ENCODE measurements at places on chromosomes 12 and 14.

DNA sequence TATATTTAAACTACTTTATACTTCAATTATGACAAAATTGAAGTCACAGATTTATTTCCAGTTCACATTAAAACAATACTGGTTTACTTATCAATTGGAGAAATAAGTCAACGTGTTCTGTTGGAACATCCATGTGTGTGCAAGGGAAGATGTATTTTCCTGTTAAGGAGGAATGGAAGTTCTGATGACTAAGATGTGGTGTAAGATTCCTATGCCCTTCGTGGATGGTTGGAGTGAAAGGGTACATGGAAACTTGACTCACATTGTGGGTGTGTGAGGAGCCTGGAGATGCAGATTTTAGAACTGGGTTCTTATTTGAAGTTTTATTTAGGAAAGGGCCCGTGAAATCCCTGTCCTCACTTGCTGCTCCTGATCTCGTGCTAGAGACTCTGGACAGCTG, 95.3 kb downstream of the CATSPERB start:
- ATAC-seq: no peak

- ATAC-seq: no peak
Observed at GRCh38 chr14:102545461-102546265, 36.1 kb upstream of the ANKRD9 start.

DNA sequence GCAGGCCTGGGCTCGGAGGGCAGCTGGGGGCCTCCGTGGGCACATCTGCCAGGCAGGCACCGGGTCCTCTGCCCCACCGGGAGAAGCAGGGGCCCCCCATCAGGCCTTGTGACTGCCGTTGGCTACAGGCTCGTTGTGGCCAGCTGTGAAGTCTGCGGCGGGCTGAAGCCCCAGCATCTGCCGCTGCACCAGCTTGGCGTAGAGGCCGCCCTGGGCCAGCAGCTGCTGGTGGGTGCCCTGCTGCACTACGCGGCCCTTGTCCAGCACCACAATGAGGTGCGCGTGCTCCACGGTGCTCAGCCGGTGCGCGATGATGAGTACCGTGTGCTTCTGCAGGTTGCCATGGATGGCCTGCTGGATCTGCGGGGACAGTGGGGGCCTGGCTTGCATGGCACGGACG, 33.9 kb upstream of the VPS37B start:
- no peak for ATAC-seq

GRCh38 chr14:54857830-54858269, 44.8 kb downstream of the GCH1 start:
- peak; percentile 17 for ATAC-seq

DNA sequence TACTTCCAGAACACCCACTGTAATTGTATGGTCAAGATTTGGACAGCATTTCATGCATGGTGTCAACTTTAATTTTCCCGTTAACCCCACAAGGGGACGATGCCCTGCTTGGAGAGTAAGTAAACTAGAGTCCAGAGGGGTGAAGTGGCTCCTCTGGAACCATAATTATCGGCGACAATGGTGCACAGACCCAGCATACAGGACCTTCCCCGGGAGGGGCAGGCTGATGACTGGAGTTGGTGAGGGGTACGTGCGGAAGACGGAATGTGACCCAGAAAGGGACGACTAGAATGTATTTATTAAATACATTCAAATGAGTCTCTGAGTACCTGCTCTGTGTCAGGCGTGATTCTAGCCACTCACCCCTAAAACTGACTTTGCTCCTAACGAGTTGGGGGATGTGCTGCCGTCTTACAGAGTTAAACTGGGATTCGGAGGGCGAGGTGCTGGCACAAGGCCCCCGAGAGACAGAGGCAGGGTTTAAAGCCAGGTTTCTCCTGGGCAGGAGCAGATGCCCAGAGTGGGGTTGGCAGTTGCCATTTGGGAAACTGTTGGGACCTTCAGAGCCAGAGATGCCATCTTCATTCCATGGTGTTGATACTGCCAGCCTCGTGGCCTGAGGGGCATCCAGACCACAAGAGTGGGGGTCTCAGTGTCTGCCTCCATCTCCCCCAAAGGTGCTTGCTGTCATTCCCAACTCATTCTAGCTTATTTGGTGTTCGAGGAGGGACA, 10.9 kb downstream of the RTL1 start:
- no peak for ATAC-seq

GRCh38 chr12:128840862-128841468, 12.3 kb upstream of the GLT1D1 start:
- ATAC-seq: no peak

- no peak for ATAC-seq
Observed at GRCh38 chr14:24576182-24576581, at the start of gene CTSG. CTSG (minus strand) TSS chr14:24576250; CDS start chr14:24576223, 27 bp downstream.

- ATAC-seq: peak; percentile 47
Observed at GRCh38 chr12:57215668-57216013, 953 bp upstream of the NXPH4 start.

GRCh38 chr12:119544765-119545625, 48.6 kb upstream of the TMEM233 start:
- no peak for ATAC-seq

DNA sequence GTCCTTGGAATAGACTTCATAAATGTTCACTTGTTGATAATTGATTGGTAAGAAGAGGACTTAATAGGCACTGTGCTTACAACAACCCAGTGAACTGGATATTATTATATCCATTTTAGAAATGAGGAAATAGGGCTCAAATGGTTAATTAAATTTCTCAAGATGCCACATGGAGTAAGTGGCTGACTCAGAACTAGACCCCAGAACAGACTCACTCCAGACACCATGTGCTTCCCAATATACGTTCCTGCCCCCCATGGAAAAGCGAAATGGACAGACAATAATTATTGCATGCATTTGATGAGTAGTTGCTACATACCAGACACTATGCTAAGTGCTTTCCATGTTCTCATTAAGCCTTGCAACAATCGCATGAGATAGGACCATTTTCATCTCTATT, 895 bp upstream of the ANKS1B start:
- no peak for ATAC-seq

DNA sequence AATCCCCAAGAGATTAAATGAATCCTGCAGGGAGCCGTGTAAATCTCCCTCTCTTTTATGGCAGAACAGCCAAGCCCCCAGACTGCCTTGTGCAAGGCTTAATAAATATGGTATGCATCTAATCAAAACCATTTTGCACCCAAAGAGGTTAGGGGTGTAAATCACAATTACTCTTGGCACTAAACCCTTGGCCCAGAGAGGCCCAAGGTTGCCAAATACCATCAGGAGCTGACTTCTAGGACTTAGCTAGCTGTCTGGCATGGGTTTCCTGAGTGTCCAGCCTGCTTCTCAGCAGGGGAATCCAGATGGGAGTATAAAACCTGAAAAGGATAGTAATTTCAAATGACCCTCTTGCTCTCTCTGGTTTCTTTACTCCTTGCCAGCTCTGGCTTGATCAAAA, 610.4 kb downstream of the MED13L start:
- ATAC-seq: no peak

DNA sequence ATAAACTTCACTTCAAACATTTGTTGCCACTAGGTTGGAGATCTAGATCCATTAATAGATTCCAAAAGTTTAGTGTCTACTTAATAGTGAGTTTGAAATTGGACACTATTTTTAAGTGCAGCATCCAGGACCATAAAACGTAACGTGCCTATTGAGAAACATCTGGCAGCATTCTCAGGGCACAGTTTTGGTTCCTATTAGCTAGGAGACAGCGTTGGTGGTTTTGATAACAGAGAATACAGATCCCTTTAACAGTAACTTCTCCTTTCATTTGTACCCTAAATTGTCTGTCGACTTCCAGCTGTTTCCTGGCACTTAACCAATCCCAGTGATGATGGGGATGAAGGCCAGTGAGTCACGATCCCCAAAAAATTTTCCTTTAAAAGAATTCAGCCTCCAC, 25.8 kb downstream of the KCNK10 start:
- ATAC-seq: no peak

DNA sequence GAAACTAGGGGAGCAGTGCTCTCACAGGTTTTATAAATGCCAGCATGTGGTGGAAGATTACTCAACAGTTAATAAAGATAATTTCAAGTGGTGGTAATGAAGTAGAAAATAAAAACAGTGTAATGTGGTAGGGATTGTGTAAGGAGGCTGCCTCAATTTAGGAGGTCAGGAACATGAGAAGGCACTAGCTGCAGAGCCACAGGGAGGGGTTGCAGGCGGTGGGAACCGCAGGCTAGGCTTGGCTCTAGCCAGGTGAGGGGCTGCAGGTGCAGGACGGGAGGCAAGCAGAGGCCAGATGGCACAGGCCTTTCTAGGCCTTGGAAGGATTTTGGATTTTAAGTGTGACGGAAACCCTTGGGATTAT, 768 bp downstream of the METTL25 start:
- no peak for ATAC-seq

DNA sequence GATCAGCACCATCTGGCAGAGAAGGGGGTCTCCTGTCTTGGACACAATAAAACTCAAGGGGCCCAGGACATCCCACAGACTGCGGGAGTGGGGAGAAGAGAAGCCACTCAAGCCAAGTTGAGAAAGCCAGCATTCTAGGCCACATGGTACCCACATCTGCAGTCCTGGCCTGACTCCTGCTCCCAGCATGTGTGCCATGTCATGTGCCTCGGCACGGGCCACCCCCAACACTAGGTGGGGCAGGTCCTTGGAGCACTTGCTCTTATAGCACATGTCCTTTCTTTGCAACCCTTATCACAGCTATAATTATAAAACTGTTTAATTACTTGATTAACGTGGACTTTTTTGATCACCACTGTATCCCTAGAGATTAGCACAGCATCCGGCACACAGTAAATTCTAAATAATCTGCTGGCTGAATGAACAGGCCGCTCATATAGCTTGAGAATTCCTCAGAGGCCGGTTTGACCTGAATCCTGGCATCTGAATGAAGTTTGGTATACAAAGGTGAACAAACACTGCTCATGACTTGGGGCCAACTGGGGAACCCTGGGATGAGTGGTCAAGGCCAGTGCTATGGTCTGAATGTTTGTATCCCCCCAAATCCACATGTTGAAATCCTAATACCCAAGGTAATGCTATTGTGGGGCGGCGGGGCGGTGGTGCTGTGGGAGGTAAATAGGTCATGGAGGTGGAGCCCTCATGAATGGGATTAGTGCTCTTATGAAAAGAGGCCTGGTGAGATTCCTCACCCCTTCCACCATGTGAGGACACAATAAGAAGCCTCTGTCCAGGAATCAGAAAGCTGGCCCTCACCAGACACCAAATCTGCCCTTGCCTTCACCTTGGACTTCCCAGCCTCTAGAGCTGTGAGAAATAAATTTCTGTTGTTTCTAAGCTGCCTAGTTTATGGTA, 6.6 kb downstream of the NCKAP5L start:
- ATAC-seq: no peak

GRCh38 chr12:14946162-14946561, 7.8 kb upstream of the ERP27 start:
- no peak for ATAC-seq

DNA sequence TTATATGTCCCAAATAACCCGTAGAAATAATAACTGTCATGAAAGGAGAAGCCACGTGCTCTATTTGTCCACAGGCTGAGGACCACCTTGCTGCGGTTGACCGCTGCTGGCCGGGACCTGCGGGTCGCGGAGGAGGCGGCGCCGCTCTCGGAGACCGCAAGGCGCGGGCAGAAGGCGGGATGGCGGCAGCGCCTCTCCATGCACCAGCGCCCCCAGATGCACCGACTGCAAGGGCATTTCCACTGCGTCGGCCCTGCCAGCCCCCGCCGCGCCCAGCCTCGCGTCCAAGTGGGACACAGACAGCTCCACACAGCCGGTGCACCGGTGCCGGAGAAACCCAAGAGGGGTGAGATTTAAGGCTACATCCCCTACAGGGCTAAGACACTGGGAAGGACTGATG, 21.0 kb downstream of the RPGRIP1 start:
- ATAC-seq: peak; percentile 55

DNA sequence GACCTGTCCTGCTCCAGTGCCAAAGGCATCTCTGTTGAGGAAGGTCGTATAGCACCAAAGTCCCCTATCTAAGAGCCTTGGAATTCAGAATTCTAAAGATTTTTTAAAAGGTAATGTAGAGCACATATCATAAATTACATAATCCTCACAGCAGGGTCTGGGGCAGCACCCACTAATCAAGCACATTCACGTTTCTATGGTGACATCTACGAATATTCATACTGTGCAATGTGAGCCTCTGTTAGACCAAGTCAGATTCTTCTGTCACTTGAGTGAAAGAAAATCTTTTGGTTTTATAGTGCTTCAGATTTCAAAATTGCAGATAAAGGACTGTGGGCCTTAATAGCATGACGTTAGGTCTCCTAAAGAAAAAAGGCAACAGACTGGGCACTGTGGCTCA, 13.1 kb upstream of the TMEM229B start:
- ATAC-seq: no peak

DNA sequence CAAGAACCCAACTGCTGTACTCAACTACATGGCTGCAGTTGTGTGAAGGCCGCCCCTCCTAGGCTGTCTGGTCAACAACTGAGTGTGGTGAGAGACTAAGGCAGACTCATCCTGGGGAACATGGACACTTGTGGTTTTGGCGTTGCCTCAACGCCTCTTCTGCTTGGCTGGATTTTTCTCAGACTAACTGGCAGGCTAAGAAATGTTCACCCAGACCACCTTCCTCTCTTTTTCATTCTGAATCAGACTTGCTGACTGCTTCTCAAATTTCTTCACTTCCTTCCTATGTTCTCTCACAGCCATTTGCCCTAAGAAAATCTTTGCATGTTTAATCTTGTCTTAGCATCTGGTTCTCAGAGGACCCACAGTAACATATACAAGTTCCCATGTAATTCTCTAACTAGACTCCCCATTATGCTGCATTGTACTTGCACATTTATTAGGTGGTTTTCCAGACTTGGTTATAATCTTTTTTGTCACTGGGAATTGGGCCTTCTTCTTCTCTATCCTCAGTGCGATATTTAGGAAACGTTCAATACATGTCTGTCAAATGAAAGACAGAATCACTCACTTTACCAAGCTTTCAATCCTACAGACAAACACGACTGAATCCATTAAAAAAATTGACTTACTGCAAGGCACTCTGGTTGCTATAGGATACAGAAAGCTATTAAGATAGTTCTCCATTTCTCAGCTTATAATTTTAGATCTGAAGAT, 327.6 kb downstream of the CCER1 start:
- ATAC-seq: no peak

DNA sequence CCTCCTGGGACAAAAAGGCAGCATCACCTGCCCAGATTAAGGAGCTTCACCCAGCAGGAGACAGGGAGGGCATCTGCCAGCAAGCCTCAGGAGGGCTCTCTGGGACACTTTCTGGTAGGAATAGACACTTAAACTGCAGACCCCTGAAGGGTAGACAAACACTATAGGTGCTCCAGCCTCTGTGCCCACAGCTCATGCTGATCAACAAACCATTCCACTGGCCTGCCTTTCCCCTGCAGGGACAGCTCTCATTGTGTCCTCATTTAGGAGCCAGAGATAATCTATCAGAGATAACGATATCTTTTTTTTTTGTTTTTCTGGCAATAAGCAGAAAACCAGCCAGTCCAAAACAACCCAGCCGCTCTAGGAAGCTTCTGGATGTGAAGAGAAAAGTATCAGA, 251.8 kb upstream of the CCDC196 start:
- ATAC-seq: no peak

DNA sequence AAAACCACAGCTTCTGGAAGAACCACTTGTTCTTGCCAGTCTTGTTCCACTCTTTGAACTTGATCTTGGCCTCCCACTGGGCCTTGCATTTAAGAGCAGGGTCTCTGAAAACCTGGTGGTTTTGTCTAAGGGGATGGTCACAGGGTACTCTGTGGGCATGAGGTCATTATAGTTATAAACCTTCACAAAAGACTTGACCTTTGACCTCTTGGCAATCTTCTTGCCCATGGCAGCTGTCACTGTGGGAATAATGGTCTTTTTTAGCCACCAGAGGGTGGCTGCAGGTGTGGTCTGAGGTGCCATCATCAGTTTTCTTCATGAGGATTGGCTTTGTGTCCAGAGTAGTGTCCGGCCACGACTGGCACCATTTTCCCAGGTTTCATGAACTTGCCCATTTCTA, 9.1 kb downstream of the ATP6V0A2 start:
- ATAC-seq: no peak
